Suppressor macrophage (primary cell): ENCODE measurements at places on chromosomes 6 and 20.

DNA sequence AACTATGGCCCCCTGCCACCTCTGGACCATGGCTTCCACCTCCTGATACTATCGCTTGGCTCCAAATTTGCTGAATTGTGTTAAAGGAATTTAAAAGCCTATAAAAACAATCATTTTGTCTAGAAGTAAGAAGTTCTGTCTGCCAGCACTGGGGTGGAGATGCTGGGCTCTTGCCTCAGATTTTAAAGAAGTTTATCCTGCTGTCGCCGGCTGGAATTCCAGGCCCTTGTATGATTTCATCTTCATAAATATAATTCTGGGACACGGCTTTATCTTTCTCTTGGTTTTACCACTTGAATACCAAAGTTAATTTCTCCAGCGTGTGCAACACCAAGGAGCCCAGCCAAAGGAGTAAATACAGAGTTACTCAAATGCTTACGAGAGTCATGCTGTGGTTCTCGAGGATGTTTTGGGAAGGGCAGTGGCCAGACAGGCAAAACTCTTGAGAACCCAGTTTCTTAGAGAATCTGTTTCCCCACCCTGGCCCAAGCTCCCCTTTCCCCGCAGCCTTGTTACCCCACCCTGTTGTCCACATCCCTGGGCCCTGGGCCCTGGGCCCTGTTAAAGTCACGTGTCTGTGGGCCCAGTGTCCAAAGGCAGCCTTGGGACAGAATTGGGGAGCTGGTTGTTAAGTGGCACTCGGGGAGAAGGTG is 31.9 kb downstream of the C6orf89 start:
- DNase-seq, result no peak

DNA sequence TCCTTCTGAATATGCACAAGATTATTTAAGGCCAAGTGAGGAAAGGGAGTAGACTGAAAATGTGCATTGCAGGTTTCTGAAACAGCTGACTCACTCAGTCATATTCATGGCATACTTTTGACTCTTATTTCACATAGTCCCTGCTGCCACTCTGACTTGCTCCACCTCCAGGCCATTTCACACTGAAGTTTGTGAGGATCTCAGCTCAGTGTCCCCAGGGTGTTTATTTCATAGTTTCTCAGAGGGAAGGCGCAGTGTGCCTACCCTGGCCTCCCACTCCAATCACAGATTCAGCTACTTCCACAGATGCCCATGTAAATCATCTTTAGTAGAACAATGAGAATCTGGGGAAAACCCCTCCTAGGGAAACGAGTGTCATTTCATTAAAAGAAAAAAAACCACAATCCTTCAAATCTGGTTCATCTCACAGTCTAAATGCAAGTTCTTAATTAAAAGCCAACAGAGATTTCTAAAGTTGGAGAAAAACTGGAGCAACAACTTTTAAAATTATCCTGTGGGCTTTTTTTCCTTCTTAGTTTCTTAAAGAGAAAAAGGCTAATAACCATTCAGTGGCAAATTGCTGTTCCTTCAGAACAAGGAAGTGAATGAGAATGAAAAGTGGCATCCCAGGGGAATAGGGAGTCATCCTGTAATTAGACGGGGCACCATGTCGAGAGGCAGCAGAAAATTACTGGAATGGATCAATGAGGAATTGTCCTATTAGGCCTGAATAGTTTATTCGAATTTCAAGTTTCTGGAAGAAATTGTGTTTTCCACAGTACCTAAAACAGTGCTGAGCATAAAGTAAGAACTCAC is 133.6 kb downstream of the TFAP2B start:
- no peak for DNase-seq

GRCh38 chr6:135128268-135128914 is 52.7 kb upstream of the MYB start:
- DNase-seq, result no peak

- DNase-seq, result no peak
Measured at GRCh38 chr20:37984018-37984785, 49.1 kb downstream of the TTI1 start.

GRCh38 chr6:1049900-1050299 is 262.0 kb upstream of the FOXQ1 start:
- DNase-seq, result no peak

DNA sequence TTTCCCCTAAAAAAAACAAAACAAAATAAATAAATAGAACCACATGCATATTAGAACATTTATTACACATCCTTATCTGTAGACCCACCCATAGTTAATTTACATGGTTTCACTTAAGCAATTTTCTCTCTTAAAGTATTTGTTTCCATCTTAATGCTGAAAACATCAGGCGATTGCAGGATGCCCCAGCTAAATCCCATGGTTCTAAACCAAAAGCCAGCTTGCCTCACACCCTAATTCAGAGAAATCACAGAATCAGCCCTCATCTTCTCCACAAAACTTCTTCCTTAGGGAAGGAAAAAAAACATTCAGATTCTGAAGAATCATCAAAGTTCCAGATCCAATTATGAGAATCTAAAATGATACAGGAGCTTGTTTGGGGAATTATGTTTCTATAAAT is 67.6 kb upstream of the MTHFD1L start:
- no peak for DNase-seq
